Fibroblast of skin of right biceps (primary cell): ENCODE measurements at places on chromosomes 13 and 19.

DNA sequence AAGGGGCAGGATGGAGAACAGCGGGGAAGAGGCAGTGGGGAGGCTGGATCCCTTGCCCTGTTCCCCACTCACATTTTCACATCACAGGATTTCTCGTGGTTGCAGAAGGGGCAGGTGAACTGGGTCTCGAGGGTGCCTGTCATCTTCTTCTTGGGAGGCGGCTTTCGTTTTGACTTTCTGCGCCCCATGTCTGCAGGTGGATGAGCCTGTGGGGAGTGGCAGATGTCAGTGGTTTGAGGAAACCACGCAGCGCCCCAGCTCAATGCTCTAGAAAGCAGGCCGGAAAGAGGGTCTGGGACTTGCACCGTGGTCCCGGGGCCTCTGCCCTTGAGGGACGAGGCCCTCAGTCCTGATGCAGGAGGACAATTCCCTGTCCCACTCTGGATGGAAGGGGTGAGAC is 4.9 kb downstream of the ELOF1 start:
- DNase-seq, result no peak

DNA sequence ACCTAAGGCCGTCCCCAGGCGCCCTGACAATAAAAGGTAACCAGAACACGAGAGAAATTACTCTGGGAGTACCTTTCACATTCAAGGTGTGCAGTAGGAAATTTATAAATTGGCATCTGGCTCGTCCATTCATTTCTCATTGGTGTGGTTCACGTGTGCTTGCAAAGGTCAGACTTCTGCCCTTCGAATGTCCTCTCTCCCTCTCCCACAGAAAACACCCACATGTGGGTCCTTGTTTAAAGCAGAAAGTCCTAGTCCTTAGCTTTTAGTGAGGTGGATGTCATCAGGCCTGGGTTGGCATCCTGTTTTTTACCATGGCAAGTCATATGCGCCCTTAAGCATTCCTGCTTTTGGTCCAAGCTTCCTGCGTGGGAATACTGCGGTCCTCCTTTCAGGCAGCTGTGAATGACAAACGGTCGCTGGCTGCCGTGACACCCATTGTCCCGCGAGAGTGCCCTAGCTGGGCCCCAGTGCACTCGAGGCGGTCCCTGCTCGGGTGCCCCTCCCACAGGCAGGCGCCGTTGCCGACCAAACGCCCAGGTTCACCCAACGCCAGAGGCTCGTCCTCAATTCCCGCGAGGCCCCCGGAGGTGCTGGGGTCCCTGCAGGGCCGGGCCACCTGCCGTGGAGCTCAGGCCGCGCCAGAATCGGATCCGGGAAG is at the start of gene NUDT19:
NUDT19 (plus strand) TSS at position 531 of the 661 bp plus-strand sequence. CDS start 140 bp downstream, outside the sequence.
- DNase-seq, result peak; percentile 87

DNA sequence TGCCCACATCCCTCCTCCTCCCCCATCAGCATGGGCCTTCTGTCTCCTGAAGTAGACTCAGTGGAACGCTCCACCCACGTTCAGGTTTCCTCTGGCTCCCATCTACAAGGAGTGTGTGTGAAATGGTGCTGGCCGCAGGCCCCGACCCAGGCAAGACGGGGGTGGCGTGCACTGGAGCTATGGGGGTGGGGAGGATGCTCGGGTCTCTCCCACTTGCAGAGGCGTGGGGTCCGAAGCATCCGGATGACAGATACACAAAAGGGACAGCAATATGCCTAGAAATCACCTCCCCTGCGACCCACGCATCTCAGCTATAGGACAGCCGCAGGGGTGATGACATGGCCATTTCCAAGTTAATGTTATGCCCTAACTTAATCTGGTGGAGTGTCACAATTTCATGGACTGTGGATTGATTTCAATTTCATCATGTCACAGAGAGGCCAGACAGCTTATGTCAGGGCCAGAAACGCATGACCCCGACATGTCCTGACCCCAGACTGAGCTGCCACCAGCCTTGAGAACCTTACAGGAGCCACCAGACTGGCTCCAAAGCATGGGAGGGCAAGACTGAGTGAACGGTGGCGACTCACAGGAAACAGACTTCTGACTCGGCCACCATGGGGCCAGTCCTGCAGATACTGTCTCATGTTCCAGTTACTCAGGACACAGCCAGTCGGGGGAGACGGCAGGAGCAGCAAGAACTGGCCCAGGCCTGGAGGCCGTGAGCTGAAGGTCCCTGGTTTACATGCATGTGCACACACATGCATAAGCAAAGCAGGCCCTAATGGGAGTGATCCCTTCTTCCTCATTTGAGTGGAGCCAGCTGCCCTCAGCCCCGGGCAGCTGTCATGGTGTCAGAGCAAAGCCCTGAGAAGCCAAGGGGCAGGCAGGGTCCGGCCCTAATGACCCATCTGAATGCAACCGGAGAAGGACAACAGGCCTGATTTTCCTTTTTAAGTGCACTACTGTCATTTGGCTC is 82.2 kb downstream of the SLC7A1 start:
- DNase-seq, result peak; percentile 66

DNA sequence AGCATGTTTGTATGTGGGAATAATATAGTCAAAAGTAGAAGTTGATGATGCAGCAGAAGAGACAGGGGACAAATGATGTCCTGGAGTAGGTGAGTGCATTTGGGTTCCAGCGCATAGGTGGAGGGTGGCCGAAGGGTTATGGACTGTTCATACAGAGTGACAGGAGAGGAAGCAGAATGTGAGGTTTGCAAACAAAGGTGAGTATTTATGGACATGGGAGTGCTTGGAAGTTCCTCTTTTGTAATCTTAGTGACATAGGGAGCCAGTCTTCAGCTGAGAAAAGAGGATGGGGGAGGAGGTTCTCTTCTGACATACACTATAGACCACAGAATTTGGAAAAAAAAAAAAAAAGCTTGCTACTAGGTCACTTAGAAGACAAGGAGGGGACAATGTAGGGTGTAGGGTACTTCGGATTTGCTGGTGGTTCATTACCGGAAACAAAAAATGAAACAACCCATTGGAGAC is 331.6 kb downstream of the DLEU7 start:
- DNase-seq, result no peak

GRCh38 chr19:47518139-47518538 is 3.3 kb upstream of the NAPA start:
- DNase-seq, result no peak

- DNase-seq, result no peak
Observed at GRCh38 chr19:50897191-50897607, 14.0 kb downstream of the KLK4 start.

- peak; percentile 7 for DNase-seq
Observed at GRCh38 chr19:52343548-52343947, 7.5 kb downstream of the ZNF610 start.

GRCh38 chr13:49828453-49828852 is 36.0 kb upstream of the KPNA3 start:
- no peak for DNase-seq

GRCh38 chr13:42832341-42833096 is 51.1 kb downstream of the FAM216B start:
- peak; percentile 99 for DNase-seq

DNA sequence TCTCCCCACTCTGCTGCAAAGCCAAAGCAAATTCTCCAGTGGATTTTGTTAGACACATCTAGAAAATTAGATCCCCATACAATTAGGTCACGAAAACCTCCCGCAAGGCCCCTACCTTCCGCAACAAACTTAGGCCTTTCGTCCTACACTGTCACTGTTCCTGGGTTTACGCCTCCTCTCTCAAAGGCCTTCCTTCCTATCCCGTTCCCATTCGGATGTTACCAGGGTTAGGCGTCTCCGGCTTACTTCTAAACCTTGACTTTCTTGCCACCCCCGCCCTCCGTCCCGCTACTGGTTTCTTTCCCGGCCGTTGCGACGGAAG is 754 bp downstream of the RNF6 start:
- no peak for DNase-seq

DNA sequence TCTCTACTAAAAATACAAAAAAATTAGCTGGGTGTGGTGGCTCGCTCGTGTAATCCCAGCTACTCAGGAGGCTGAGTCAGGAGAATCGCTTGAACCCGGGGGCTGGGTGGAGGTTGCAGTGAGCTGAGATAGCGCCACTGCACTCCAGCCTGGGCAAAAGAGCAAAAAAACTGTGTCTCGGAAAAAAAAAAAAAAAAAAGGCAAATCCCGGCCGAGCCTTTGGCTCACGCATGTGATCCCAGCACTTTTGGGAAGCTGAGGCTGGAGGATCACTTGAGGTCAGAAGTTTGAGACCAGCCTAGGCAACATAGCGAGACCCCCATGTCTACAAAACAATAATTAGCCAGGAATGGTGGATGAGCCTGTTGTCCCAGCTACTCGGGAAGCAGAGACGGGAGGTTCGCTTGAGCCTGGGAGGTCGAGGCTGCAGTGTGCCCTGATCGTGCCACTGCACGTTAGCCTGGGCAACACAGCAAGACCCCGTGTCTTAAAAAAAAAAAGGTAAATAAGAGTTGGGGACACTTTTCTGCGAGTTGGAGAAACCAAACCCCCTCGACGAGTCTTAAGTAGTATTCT is 574 bp upstream of the GPX4 start:
- peak; percentile 49 for DNase-seq

- DNase-seq, result peak; percentile 5
Observed at GRCh38 chr13:28136916-28137315, 1.4 kb upstream of the PAN3 start.

DNA sequence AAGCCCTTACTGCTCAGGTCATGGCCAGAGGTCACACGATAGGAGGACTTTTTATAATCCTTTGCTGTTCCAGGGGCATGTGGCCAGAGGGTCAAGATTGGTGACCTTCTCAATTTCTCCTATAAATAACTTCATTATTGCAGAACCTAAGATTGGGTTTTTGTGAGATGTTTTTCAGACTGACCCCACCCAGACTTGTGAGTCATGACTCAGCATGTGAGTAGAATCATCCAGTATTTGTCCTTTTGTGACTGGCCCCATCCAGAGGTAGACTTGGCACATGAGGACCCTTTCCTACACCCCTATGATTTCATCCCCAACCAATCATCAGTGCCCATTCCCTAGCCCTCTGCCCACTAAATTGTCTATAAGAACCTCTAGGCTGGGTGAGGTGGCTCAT is 84.5 kb upstream of the ABCC4 start:
- no peak for DNase-seq

- DNase-seq, result peak; percentile 67
Observed at GRCh38 chr13:48977973-48978372, 2.3 kb downstream of the FNDC3A start.

DNA sequence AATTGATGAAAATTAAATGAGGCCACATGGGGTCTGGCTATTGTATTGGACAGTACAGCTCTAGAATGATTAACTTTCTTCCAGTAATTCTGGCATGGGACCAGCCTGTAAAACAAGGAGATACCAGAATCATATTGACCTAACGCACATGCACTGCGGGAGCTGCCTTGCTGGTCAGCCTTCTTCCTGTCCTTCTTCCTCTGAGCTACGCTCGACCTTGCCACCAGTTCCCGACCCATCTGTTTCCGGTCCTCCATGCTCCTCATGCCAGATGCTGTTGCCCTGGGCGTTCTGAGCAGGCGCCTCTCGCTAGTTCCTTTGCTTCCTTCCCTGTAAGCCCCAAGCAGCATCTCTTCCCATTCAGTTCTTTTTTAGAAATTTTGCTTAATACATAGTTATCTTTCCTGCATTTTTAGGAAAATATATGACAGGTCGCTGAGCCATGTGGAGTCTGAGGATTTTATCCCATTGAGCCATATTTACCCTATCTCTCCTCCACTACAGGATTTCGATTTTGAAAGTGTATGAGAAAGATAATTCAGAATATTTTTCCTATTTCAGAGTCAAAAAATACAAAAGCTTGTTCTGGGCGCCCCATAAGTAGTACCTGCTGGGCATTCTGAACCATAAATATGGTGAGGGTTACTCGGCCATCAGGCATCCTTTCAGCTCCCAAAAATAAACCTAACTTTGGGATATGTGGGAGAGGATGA is 38.6 kb downstream of the TNFRSF19 start:
- no peak for DNase-seq

- no peak for DNase-seq
Observed at GRCh38 chr13:97369261-97369893, 64.6 kb upstream of the RAP2A start.

DNA sequence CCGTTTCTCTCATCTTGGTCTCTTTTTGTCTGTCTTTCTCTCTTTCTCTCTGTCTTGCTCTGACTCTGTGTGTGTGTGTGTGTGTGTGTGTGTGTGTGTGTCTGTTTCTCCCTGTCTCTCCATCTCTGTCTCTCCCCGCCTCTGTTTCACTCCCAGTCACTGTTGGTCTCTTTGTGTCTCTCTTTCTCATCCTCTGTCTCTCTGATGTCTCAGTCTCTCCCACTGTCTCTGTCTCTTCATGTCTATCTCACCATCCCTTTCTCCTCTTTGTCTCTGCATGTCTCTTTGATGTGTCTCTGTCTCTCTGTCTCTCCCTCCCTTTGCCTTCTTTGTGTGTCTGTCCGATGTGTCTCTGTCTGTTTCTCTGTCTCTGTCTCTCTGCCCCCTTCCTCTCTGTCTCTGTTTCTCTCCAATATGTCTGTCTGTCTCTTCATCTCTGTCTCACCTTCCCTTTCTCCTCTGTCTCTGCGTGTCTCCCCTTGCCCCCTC is 2.5 kb downstream of the NFIC start:
- peak; percentile 59 for DNase-seq

GRCh38 chr19:372306-372890 is 27.8 kb upstream of the MIER2 start:
- DNase-seq, result peak; percentile 33

DNA sequence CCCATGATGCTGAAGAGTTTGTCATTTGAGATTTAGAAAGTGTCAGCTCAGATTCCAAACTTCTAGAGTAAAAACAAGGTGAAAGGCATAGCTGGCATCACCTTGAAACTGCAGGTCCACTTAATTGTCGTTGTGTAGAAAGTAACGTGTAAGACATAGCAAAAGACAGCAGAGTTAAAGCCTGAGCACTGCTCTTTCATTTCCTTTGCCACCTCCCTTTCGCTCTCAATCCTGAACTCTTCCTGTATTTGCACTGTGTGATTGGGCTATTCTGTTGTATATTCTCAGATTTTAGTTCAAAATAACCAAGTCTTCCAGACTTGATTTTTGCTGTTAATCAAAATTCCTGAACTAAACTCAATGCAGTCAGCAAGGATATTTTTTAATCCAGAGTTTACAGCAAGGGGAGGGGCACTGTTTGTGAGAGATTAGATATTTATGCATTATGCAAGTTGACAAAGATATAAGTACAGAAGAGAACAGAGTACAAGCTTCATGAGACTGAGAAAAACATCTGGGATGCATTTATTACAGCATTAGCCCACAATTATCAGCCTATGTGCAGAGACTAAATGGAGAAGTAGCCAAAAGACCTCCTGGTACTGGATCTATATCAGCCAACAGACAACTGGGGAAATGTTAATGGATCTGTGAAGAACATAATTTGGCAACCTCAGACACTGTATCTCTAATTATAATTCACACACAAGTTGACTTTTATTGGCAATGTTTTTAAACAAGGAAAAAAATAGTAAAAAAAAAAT is 328.6 kb downstream of the SUCLA2 start:
- peak; percentile 34 for DNase-seq

DNA sequence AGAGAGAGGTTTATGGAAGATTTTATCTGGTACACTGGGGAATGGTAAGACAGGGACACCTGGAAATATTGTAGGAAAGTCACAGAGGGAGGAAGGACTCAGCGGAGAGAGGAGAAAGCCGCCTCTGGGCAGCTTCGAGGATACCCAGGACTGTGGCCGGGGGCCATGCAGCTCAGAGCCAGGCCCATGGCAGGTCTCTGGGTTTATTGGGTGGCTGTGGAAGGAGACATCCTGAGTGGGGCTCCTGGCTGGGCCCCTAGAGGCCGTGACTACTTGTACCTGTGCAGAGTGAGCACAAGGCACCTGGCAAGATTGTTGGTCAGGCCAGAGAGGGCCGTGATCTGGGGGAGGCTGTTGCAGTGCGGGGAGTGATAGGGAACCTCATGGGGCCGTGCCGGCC is 3.4 kb downstream of the DAZAP1 start:
- DNase-seq, result no peak
